ENCODE measurements at places on chromosomes 11 and 22.

- DNase-seq = no peak
These were observed 77.6 kb upstream of the IGLL5 start for GRCh38 chr22:22810018-22810427.

- no peak for DNase-seq
These were observed 50.3 kb downstream of the MICAL3 start for GRCh38 chr22:17974087-17974486.

DNA sequence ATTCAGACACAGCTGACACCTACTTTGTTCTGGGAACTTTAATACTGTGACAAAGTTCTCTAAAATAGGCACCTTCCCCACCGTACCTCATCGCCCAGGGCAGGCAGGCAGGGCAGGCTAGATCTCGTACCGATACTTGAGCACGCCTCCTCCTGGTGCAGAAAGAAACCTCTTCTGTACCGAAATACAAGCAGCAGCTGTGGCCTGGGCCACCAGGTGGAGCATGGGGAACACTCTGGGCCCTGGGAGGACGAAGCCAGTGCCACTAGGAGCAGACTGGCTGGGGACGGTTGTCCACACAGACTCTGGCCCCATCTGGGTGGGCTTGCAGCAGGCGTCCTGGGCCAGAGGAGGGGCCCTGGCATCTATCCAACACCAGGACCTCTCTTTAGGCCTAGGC is 12.8 kb downstream of the PMM1 start:
- DNase-seq = peak; percentile 44

- no peak for DNase-seq
These were observed 50.7 kb downstream of the RRAS2 start for GRCh38 chr11:14308114-14308896.

DNA sequence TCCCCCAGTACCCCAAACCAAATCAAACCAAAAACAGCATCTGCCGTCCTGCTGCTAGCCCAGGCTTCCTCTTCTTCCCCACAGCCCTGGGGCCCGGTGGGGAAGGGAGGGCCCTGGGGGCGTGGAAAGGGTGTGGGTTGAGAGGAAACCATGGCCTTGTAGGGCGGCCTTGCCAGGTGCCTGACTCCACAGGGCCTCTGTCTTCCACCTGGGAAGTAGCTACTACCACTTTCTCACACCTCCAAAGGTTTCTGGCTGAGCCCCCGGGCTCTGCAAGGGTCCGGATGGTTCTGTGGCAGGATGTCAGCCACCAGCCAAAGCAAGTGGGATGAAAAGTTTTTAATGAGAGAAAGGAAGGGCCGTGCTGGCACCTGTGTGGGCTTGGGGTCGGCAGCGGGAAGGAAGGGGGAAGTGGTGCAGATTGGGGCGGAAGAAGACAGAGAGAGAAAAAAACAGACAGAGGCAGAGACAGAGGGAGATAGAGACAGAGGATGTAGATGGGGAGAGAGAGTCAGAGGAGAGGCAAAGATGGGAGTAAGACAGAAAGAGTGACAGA is 10.5 kb downstream of the TPST2 start:
- peak; percentile 58 for DNase-seq

GRCh38 chr11:130452940-130453339 is 4.5 kb downstream of the ADAMTS15 start:
- no peak for DNase-seq

- DNase-seq = no peak
These were observed 4.2 kb downstream of the PLAAT3 start for GRCh38 chr11:63609971-63610580.

DNA sequence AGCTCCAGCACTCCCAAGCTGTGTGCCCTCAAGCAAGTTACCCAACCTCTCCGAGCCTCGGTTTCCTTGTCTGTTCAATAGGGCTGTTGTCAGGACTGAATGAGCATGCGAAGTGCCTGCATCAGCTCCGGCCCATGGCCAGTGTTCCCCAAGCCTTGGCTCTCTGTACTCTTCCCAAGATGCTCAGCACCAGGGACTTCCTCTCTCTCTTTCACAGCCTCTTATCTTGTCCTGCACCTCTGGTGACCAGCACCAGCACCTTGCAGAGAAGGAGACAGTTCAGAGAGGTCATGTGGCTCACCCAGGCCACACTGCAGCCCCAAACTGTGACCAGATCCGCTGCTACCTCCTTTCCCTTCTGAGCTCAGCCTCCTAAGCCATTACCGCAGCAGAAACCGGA is 120.3 kb upstream of the ANO1 start:
- DNase-seq = no peak

- DNase-seq = no peak
These were observed 9.5 kb upstream of the UPB1 start for GRCh38 chr22:24485608-24486007.

DNA sequence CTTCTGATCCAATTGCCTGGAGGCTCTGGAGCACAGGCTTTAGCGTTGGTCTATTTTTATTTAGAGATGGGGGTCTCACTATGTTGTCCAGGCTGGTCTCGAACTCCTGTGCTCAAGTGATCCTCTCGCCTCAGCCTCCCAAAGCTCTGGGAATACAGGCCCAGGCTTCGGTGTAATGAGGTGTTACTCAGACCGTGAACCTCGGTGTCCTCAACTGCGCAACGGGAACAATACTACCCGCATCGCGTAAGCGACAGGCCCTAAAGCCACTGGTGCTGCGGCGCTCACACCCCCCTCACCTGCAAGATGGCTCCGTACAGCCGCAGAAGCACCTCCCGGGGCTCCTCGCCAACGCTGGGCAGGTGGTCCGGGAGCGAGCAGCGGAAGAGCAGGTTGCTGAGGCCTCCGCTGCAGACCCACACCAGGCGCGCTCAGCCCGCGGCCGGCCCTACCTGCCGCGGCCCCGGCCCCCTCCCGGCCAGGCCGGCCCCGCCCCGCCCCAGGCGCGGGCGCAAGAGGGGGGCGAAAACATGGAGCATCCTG is 628 bp downstream of the CHKB start:
- no peak for DNase-seq

DNA sequence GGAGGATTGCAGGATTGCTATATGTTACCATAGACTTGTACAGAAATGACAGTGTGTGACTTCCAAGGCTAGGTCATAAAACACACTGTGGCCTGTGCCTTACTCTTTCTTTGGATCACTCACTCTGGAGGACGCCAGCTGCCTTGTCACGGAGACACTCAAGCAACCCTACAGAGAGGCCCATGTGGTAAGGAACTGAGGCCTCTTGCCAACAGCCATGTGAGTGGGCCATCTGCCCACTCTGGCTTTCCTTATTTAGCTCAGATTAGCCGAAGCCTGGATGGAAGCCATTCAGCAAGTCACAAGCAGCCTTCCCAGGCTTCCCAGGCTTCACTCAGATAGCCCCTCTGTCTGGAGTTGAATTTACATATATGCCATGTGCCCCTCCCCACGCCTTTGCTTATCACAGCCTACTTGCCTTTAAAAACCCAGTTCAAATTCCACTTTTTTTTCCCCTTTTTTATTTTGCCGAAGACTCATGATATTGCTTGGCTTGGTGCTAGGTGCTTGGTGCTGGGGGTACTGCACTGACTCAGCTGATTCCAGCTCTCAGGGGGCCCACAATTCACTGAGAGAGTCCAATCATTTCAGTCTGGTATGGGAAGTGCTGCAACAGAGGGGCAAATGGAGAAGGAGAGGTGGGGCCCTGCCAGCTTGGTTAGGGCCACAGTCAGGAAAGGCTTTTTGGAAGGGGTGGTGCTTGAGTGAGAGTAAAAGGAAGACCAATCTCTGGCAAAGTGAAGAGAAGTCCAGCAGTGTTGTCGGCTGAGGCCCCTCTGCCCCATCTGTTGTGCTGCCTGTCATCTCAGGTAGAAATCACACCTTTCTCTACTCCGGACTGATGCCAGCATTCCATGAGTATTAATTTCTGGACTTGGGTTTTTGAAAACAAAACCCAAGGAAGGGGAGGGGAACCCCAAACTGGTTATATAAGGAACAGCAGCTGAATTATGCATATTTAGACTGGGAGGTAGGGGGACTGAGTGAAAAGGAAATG is 14.5 kb upstream of the P4HA3 start:
- no peak for DNase-seq

GRCh38 chr11:130227373-130227772 is 67.8 kb downstream of the ST14 start:
- no peak for DNase-seq

GRCh38 chr11:48127521-48128183 is 89.0 kb upstream of the OR4B1 start:
- DNase-seq = no peak

DNA sequence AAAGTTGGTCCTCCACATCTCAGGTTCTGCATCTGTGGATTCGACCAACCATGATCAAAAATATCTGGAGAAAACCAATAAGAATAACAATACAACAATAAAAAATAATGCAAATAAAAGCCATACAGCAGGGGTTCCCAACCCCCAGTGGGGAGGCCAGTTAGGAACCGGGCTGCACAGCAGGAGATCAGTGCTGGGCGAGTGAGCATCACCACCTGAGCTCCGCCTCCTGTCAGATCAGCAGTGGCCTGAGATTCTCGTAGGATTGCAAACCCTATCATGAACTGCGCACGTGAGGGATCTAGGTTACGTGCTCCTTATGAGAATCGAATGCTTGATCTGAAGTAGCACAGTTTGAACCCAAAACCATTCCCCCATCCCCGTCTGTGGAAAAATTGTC is 25.4 kb upstream of the MYO18B start:
- DNase-seq = no peak

- DNase-seq = no peak
These were observed 180.0 kb downstream of the WNT11 start for GRCh38 chr11:76026281-76026680.

DNA sequence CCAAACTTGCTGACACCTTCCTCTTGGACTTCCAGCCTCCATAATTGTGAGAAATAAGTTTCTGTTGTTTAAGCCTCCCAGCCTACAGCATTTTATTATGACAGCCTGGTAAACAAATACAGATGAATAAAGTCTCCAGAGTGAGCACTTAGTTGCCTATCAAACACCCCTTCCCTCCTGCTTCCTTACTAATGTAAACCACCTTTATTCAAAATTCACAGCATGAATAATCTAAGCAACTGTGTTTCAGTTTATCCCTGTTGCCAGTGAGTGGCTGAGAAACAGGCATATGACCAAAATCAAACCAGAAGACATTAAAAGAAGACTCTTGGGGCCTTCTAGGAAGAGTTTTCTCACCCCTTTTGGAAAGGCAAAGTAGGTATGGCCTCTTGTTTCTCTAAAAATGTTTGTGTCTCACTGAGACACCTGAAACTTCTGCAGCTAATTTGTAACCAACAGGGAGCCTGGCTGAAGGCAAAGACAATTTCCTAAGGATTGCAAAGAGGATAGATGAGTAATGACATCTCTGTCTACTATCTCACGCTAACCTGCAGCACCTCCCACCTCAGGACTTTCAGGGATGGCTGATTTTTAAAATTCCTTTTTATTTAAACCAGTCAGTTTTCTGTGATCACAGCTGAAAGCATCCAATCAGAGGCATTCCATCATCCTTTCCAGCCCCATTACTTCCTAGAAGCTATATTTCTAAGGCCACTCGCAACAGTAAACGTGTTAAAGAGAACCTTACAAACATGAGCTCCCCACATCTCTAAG is 61.4 kb upstream of the LRRC55 start:
- DNase-seq = no peak

GRCh38 chr11:125923012-125923579 is 18.8 kb downstream of the DDX25 start:
- DNase-seq = peak; percentile 48

DNA sequence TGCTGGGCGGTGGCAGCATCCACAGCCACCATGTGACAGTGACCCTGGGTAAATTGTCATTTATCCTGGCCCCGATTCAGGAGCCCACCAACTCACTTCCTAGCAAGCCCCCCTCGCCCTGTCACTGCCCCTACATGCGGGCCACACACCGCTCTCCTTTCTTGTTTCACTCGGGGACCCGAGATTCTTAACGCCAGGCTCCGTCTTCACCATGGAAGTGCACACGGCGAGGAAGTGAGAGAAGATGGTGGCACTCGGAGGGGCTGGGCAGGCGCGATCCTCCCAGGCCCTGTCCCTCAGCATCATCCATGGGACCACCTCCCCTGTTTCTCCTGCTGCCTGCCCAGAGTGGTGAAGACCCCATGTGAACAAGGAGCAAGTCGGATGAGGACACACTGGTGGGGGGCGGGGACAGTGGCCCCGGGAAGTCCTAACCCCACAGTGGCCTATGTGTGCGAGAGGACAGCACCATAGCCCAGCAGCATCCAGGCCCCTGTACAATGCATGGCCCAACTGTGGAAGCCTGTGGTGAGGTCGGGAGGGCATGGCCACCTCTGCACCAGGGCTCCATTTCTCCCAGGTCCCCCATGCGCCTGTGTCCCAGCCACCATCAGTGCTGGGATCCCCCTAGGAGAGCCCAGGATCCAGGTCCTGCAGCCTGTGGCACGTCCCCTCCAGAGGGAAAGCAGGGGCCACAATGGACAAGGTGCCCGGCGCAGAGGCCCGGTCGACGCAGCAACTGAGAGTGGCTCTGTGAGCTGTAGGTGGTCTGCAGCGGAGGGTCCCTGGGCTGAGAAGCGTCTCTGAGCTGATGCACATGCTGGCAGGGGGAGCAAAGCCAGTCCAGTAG is 262.8 kb downstream of the BRD1 start:
- DNase-seq = no peak

DNA sequence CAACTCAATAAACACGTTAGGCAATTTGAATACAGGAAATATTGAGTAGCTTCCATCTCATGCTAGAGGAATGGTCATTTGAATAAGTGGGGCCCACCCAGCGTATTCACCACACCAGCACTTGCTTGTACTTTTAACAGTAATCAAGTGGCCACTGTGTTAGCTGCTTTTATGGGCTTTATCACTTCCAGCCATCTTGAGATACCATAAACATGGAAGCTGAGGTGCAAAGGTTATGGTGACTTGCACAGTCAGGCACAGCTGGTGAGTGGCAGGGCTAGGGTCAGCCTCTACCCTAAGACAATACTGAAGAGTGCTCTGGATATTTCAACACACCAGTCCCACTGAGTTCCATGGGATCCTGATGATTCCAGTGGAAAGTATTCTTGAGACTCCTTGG is 6.7 kb downstream of the JOSD1 start:
- no peak for DNase-seq

GRCh38 chr11:15754221-15754620 is 602.1 kb downstream of the SOX6 start:
- DNase-seq = no peak

DNA sequence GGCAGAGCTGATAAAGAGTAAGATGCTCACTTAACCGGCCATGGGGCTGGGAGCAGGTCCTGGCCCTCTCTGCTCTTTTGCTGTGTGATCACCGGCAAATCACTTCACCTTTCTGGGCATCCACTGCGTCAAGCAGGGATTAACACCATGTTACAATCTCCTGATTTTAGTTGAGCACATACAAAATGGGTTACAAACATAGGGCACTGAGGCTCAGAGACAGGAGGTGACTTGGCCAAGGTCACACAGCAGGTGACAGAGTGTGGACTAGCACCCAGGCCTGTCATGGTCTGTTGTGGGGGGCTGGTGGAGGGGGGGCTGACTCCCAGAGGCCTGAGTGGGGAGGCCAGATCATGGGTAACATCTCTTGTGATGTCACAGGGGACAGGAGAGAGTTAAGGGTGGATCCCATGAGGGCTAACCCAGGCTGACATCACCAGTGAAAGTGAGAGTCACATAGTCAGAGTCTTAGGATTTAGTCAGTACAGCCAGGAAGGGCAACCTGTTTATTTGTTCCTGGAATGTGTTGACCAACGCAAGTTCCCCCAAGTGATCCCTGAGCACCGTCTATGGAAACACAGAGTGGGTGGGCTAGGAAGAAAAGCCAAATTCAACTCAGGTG is 27.8 kb downstream of the GDPD5 start:
- DNase-seq = no peak

- DNase-seq = no peak
These were observed 121.5 kb downstream of the CEP164 start for GRCh38 chr11:117449111-117449693.

GRCh38 chr11:126718276-126718675 is 282.3 kb downstream of the KIRREL3 start:
- no peak for DNase-seq
